ENCODE measurements at places on chromosomes 2 and 18. TPM values are rescaled to one million over a fixed set of nuclear protein-coding genes. Genes with fewer than 3 reads are reported as not detected.

The GKN1 gene
- total RNA-seq, result not detected

The ARHGAP28 gene
- 36.8 TPM for total RNA-seq

The CNDP1 gene
- 0.27 TPM for total RNA-seq

The KIDINS220 gene
- 188 TPM for total RNA-seq

The SLC19A3 gene
- 1.7 TPM for total RNA-seq

The RNASEH1 gene
- 34.6 TPM for total RNA-seq

The MYOM1 gene
- 1.3 TPM for total RNA-seq

The UGT1A4 gene
- total RNA-seq, result not detected

The RPL37A gene
- 1,757 TPM for total RNA-seq

The SCN7A gene
- total RNA-seq, result 0.32 TPM

The LRRTM4 gene
- 18.6 TPM for total RNA-seq

The IL36G gene
- not detected for total RNA-seq

The FKBP1B gene
- 38.1 TPM for total RNA-seq

The RTKN gene
- 88.7 TPM for total RNA-seq

The SKA1 gene
- 2.0 TPM for total RNA-seq

The CYB5A gene
- total RNA-seq, result 28.3 TPM

The HOXD12 gene
- total RNA-seq, result not detected

The RESP18 gene
- total RNA-seq, result not detected

The KCNK3 gene
- 21.7 TPM for total RNA-seq

The LYPD6B gene
- total RNA-seq, result 0.69 TPM

The METTL8 gene
- total RNA-seq, result 10.9 TPM

The C2orf78 gene
- total RNA-seq, result not detected

The NEB gene
- 0.59 TPM for total RNA-seq

The SLC30A3 gene
- total RNA-seq, result 1.3 TPM

The TMEM17 gene
- 0.91 TPM for total RNA-seq

The OR6B3 gene
- total RNA-seq, result not detected

The CYP27A1 gene
- total RNA-seq, result 0.98 TPM

The THAP4 gene
- total RNA-seq, result 32.4 TPM

The CRYGD gene
- 0.76 TPM for total RNA-seq

The CXCR1 gene
- total RNA-seq, result not detected

The TLX2 gene
- 21.2 TPM for total RNA-seq

The ASXL3 gene
- 45.6 TPM for total RNA-seq

The UGT1A5 gene
- total RNA-seq, result not detected

The CNPPD1 gene
- 61.5 TPM for total RNA-seq

The TXNDC2 gene
- not detected for total RNA-seq
